A673 (cell line): ENCODE measurements at places on chromosomes 13 and 19.
A peak's percentile ranks its signal among the peaks of the same experiment; 100 is the strongest.

DNA sequence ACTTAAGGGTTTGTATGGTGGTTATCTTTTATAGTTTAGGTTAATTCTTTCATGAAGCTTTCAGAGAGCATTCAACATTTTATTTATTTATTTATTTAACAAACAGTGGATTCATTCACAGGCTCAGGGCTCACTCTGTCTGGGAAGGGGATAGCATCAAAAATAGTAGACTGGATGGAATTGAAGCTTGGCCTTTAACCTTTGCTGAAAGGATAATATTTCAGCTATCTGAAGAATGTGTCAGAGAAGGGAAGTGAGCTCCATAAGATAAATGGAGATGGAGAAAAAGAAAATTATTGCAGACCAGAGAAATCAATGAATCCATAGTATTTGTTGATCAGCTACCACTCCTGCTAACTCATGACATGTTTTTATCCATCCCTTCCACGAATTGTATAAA is 305.6 kb downstream of the COG6 start:
- no peak for DNase-seq

DNA sequence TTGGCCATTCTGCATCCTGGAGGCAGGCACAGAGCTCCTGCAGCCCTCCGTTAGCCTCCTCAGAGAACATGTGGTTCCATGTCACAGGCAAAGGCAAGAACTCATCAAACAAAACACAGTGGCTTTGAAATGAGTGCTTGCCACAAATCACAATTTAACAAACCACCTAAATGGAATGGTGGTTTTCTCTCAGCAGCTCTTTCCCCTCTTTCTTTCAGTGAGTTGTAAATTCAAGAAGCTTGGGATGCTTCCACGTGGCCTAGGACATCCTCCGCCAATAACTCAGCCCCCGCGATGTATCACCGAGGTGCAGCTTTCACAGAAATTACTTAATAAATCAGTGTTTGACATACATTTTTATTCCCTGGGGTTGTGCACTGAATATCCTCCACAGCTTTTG is 65.4 kb upstream of the RFC3 start:
- DNase-seq, result no peak

DNA sequence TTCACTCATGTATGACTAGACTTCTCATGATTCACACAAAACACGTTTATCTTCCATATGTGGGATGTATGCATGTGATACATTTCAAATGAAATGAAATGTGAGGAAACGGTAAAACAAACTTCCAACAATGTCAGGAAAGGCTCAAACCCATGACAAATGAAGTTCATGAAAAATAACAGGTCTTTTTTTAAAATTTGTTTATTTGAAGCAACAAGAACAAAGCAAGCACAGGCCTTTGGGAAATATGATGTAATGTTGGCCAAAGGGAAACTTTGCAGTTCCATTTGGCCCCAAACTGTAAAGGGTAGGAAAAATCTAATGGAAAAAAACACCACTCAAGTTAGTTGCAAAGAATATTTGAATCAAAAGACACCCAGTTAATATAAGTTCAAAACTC is 463.8 kb upstream of the ARGLU1 start:
- DNase-seq, result no peak

- DNase-seq, result no peak
Observed at GRCh38 chr19:48755084-48755641, at the start of gene FGF21. TSS of gene FGF21 (plus strand) at chr19:48755524. CDS start at chr19:48756237, 713 bp downstream.

GRCh38 chr19:7199613-7200533 is 94.3 kb downstream of the INSR start:
- peak; percentile 60 for DNase-seq

- DNase-seq, result no peak
Observed at GRCh38 chr19:2324220-2324948, 4.0 kb downstream of the LSM7 start.

- no peak for DNase-seq
Observed at GRCh38 chr19:7977021-7977722, 28.3 kb downstream of the ELAVL1 start.

DNA sequence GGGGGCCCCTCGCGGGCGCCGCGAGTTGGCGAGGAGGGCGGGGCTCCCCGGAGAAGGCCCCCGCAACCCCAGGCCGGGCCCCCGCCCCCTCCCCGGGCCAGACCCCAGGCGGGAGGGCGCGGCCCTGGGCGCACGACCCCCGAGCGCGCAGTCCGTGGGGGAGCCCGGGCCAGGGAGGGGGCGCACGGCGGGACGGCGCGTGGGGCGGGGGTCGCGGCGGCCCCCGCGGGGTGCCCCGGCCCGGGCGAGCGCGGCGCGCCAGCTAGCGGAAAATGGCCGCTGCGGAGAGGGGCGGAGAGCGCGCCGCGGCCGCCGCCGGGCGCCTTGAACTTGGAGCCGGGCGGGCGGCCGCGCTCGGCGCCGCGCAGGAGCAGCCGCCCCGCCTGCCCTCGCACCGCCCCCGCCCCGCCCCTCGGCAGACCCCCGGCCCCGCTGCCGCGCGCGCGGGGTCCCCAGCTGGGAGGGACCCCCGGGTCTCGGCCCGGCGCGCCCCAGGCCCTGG is 6.4 kb upstream of the NFIC start:
- peak; percentile 62 for DNase-seq

DNA sequence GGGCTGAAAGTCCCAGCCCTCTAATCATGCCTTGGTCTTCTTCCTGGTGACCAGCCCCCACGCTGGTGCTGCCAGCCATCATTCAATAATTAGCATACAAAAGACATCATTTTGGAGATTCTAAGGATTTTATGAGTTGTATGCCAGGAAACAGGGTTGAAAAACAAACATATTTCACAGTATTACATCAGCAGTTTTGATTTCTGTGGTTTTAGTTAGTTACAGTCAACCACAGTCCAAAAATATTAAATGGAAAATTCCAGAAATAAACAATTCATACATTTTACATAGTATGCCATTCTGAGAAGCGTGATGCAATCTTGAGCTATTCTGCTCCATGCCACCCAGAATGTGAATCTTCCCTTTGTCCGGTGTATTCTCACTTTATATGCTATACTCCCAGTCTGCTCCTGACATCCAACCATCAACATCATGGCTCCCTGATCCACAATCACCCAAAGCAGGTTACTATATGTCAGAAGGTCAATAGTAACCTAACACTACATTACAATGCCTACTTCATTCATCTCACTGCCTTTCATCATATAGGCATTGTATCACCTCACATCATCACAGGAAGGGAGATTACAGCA is 49.2 kb downstream of the STOML3 start:
- no peak for DNase-seq

DNA sequence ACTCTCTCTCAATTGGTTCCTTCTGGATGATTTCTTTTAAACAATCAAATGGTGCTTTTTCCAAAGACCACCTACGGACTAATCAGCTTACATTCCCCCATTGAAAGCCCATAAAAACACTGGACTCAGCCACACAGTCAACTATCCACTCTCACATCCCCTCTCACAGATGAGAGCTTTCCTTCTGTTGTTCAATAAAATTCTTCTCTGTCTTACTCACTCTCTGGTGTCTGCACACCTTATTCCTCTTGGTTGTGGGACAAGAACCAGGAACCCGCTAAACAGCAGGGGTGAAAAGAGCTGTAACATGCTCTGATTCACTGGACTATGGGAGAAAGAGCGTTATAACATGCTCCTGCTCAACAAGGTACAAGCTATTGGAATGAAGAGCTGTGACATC is 2896.2 kb downstream of the PCDH9 start:
- no peak for DNase-seq

DNA sequence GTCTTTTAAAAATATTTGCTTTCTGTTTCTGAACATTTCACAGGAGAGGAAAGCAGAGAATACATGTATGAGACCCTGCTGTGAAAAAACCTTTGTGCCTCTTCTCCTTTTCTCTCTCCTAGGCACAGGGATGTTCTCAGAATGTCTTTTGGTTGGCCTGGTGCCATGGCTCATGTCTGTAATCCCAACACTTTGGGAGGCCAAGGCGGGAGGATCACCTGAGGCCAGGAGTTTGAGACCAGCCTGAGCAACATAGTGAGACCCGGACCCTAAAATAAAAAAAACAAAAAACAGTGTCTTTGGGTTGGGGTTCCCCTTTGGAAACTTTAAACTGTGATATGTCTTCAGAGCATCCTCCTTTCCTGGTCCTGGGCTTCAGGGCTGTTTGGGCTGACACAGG is 1.5 kb downstream of the ZNF627 start:
- DNase-seq, result no peak

- DNase-seq, result no peak
Observed at GRCh38 chr13:79398127-79398526, 7.9 kb downstream of the RBM26 start.

GRCh38 chr13:45847554-45848224 is 3.9 kb downstream of the SIAH3 start:
- no peak for DNase-seq

DNA sequence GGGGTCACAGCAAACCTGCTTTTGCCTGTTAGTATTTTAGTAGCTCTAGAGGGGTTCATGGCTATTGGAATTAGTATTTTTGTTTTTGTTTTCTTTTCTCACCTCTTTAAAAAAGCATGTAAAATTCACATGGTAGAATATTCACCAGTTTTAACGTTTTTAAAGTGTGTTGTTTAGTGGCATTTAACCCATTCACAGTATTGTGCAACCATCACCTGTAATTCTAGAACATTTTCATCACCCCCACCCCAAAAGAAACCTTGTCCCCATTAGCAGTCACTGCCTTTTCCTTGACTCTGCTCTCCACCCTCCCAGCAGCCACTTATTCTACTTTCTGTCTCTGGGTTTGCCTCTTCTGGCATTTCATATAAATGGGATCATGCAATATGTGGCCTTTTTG is 39.8 kb downstream of the GATAD2A start:
- DNase-seq, result no peak

- DNase-seq, result no peak
Observed at GRCh38 chr13:58893396-58893795, 1261.9 kb downstream of the PCDH17 start.

GRCh38 chr19:54186351-54186750 is 3.0 kb downstream of the MBOAT7 start:
- no peak for DNase-seq

DNA sequence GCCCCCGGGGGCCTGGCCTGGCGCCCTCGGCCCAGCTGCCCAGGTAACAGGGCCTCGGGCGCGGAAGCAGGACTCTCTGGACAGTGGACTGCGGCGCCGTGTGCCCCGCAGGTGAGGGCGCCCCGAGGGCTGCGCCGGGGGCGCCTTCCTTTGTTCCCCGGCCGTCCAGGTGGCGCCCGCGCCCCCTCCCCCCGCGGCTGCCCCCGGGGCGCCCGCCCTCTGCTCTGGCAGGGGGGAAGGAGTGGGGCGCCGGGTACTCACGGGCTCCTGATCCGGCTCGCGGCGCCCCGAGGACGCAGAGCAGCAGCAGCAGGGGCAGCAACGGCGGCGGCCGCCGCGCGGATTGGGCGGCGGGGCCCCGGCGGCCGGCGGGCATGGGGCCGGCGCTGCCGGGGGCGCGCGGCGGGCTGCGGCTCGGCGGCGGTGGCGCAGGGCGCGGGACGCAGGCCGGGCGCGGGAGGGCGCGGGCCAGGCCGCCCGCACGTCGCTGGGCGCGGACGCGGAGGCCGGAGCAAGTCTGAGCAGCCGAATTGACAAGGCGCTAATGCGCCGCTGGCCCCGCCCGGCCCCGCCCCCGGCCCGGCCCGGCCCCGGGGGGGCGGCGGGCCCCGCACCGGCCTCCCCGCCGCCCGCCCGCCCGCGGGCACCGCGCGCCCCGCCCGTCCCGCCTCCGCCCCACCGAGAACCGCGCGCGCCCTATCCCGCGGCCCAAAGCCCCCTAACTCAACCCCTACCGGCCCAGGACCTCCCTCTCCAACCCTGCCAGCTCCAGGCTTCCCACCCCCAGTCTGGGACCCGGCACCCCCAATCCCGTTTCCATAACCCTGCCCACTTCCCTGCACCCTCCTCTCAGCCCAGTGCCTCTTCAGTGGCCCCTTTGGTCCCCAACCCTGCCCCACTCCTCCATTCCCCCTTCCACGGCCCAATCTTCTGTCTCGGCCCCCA is at the start of gene CRLF1:
Gene CRLF1, minus strand, starts transcription at position 519 of the 945 bp plus-strand sequence. Its CDS starts 143 bp downstream, at position 376.
- no peak for DNase-seq

- DNase-seq, result peak; percentile 68
Observed at GRCh38 chr13:107203146-107203847, 635.4 kb upstream of the ARGLU1 start.

- DNase-seq, result no peak
Observed at GRCh38 chr13:97352815-97353214, 81.2 kb upstream of the RAP2A start.

GRCh38 chr19:40596608-40597328 is 4.4 kb upstream of the LTBP4 start:
- no peak for DNase-seq

DNA sequence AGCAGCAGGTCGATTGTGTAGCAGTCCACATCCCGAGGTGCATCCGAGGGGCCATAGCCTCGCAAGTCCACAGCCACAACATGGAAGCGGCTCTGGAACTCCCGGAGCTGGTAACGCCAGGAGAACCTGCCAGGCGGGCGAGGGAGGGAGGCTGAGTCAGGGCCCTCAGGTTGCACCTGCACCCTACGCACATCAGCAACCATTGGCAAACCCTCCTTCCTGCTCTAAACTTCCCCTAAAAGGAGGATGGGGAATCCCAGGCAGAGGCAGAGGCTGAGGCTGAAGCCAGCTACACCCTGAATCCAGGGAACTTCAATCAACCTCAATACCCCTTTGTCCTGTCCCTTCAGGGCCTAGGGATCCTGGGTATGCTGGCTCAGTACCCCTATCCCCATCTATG is 977 bp downstream of the EPHX3 start:
- no peak for DNase-seq

GRCh38 chr13:29886446-29886845 is 36.0 kb upstream of the UBL3 start:
- DNase-seq, result no peak

- DNase-seq, result no peak
Observed at GRCh38 chr19:50629801-50630200, 9.9 kb downstream of the SYT3 start.

GRCh38 chr13:75705395-75705794 is 69.3 kb downstream of the LMO7 start:
- DNase-seq, result no peak

- DNase-seq, result no peak
Observed at GRCh38 chr13:111239764-111240670, 80.4 kb upstream of the TEX29 start.

- no peak for DNase-seq
Observed at GRCh38 chr13:90690458-90691080, 656.9 kb upstream of the MIR17HG start.

DNA sequence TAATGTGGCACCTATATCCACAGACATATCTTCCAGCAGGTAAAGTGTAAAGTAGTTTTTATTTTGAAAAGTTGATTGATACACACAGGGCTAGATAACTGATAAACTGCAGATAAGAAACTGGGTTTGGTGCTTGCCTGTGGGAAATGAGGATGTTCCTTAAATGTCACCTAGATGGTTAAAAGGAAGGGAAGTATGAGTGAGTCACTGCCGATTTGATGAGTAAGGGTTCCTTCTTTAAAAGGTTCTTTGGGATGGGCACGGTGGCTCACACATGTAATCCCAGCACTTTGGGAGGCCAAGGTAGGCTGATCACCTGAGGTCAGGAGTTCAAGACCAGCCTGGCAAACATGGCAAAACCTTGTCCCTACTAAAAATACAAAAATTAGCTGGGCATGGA is 73.8 kb upstream of the FRY start:
- DNase-seq, result no peak

DNA sequence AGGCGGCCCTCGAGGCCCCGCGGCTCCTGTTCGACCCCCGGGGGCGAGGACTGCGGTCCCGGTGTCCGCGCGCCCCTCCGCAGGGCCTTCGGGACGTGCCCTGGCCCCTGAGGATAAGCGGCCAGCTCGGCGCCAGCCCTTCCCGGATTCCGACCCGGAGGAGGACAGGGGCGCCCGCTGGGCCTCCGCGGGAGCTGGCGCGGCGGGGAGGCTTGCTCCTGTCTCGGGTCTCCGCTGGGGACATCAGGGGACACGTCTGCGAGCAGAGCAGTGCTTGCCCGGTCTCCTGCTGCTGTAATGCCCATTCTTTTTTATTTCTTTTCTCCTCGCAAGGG is 829 bp downstream of the B3GLCT start:
- peak; percentile 58 for DNase-seq

GRCh38 chr13:24214528-24214927 is 54.0 kb downstream of the SPATA13 start:
- DNase-seq, result no peak
